CD14-positive monocyte (primary cell): ENCODE measurements at places on chromosomes 1 and 21.
A peak's percentile ranks its signal among the peaks of the same experiment; 100 is the strongest.

DNA sequence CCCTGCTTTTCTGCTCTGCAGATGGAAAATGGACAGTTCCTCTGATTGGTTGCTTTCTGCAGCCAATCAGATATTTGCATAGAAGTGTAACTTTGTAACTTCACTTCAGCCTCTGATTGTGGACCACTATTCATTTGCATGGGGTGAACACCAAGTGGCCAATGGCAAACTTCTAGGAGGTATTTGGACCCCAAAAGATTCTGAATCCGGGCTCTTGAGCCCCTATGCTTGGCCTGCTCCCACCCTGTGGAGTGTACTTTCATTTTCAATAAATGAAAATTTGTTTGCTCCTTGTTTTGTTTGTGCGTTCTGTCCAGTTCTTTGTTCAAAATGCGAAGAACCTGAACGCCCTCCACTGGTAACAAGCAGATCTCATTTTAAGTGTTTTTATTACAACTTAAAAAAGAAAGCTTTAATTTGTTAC lies 6.4 kb upstream of the GSTM4 start:
- no peak for DNase-seq

DNA sequence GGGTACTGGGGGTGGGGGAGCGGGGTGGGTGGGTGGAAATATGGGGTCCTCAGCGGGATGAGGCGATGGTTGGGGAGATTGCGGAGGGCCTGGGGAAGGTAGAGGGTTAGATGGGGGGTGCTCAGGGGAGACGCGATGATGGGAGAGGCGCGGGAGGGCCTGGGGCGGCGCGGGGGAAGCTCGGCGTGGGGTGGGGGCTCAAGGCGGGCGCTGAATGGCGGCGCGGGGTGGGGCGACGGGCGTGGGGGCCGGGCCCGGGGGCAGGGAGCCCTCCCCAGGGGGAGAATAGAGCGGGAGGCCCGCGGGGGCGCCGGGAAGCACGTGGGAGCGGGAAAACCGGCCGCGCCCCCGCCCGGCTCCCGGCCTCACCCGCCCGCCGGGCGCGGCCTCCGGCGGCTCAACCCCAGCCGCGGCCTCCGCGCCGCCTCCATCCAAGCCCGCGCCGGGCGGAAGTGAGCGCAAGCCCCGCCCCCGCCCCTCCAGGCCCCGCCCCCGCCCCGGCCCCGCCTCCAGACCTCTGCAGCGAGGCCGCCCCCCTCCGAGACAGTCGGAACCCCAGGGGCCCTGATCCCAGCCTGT lies at the start of gene FAAP20:
FAAP20 (minus strand) TSS at position 454 of the 579 bp plus-strand sequence; CDS start at position 431, 23 bp downstream.
- DNase-seq, result peak; percentile 44

- DNase-seq, result no peak
Observed at GRCh38 chr1:21814981-21815582, 3.0 kb downstream of the LDLRAD2 start.

DNA sequence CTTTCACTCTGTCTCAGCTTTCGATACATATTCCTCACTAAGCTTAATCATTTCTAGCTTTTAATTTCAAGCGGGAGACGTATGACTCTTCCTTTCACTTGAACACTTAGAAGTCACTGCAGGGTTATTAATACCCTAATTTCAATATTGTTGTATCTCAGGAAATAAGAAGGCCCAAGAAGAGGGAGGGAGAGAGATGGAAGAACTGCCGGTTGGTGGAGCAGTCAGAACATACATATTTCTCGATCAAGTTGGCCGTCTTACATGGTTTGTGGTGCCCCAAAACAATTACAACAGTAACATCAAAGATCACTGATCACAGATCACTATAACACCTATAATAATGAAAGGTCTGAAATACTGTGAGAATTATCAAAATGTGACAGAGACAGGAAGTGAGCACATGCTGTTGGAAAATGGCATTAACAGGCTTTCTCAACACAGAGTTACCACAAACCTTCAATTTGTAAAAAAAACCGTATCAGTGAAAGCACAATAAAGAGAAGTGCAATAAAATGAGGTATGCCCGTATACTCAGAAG lies 145.4 kb upstream of the HP1BP3 start:
- no peak for DNase-seq

DNA sequence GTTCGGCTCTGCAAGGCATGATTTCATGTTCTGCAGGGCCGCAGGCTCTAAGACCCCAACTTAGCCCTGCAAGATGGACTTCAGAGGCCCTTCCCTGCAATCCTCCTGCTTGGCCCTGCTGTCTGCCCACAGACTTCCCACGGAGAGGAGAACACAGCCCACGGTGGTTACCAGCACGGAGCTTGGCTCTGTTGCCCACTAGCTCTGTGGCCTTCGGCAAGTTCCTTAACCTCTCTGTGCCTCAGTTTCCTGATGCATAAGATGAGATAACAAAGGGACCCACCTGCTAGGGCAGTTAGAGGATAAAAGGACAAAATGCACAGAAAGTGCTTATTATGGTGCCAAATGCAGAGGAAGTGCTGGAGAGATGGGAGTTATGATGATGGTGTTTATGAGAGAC lies 200.4 kb downstream of the HUNK start:
- no peak for DNase-seq

DNA sequence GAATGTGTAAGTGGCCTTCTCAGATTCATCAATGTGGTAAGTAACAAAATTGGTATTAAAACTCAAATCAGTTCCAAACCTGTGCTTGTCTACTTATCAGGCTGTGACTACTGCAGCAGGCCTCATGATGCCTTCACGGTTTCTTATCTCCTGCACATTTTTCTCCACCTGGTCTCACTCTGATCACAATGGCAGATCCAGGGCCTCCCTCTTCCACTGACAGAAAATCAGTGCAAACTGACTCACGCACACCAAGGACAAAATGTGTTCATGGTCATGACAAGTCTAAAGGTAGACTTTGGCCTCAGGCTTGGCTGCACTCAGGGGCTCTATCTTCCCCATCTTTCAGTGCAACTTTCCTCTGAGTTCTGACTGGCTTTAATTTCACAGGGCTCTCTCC lies 56.7 kb upstream of the ATP1A1 start:
- DNase-seq, result no peak

DNA sequence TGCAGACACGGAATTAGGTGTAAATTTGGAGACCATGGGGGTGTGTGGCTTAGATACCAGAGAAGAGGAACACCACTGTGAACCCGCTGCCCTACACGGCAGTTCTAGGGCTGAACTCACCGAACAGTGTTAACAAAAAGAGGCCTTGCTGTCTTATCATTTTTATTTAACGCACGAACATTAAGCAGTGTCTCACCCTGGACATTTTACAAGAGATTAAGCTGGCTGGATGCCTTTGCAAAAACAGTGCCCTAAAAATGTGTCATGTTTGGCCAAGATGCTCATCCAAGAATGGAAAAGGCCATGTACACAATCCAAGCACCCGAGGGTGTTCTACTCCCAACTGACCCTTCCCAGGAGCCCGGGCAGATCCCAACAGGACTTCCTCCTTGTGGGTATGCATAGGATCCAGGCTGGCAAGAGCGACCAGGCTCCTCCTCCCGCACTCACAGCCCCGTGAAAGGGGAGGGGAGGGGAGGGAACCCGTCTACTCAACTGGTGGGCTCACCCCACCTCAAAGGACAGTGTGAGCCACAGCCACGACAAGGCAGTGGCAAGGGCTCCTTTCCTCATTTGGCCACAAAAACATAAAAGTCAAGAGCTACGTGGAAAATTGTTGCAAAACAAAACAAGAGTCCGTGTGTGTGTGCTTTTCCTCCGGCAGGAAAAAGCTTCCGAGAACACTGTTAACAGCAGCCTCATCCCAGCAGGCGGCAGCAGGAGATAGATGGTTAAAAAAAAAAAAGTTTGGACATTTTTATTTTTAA lies 20.3 kb downstream of the C2CD2 start:
- DNase-seq, result no peak

DNA sequence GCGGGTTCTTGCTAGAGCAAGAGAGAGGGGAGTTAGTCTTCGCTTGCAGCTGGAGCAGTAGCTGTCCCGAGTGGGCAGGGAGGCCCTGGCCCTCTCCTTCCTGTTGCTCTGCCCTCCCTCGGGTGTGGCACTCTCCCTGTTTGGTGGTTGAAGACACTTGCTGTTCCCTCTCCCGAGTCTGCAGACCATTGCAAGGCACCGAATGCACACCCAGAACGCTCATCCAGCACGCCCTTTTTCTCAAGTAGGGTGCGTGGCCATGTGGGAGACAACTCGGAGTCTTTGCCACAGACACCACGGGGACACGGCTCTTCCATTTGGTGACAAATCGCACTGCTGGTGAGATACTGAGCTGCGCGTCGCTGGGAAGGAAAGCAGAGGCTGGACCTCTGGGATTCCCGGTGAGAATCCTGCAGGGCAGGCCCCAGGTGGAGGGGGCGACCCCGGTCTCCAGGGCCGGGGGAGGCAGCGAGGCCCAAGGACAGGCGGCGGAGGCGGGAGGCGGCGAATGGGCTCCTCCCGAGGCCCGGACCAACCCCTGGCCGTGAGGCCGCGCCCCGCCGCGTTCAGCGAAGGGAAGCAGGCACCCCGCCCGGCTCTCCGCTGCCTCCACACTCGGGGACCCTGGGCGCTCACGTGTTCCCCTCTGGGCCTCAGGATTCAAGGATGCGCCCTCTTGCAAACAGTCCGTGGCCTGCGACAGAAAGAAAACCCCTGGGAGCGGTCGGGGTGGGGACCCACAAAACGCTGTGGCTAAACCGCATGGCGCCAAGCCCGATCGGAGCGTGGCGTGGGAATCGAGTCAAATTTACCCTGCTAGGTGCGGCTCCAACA lies 10.4 kb upstream of the TMEM200B start:
- no peak for DNase-seq

DNA sequence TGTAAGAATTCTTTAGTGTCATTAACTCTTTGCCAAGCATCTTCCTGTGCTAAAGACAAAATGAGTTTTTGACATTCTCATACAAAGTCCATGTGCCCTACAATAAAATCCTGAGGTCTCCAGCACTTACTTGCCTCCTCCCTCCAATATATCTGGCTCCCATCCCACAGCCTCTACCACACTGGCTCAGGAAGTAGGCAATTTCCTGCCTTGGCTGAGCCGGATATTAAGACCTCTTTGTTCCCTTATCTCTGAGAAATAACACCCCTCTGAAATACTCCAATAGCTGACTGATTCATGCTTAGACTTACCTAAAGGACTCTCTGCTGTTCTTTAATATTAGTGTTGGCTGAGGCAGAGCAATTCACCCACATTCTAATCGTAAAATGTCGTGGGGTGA lies 37.6 kb upstream of the GORAB start:
- DNase-seq, result no peak

DNA sequence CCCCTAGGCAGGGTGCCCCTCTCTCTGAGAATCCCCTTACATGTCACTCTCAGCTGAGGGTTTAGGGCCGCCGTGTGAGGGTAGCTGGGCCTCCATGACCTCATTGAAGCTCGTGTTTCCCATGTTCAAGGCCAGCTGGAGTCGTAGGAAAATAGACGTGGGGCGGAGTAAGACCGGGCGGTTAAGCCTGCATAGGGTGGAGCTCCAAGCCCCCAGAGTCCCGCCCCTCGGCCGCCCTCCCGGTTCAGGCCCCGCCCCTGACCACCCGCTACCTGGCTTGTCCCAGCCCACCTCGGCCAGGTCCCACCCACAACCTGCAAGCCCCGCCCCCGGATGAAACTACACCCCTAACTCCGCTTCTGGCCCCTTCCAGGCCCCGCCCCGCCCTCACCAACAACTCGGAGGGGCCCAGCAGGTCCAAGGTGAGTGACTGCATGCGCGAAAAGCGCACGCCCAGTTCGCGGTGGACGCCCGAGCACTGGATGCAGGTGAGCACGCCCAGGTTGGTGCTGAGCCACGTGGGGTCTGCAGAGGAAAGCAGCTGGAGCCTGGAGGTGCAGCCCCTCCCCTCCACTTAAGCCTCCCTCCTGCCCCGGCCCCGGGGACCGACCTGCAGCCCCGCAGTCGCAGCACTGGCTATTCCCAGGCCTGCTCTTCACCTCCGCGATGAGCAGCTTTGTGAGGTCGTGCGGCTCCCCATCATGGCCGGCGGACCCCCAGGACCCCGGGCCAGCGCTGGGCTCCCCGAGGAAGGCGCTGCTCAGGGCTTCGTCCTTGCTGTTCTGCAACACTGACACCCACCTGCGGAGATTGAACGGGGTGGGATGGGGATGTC lies 12.2 kb upstream of the TCEA3 start:
- DNase-seq, result no peak

DNA sequence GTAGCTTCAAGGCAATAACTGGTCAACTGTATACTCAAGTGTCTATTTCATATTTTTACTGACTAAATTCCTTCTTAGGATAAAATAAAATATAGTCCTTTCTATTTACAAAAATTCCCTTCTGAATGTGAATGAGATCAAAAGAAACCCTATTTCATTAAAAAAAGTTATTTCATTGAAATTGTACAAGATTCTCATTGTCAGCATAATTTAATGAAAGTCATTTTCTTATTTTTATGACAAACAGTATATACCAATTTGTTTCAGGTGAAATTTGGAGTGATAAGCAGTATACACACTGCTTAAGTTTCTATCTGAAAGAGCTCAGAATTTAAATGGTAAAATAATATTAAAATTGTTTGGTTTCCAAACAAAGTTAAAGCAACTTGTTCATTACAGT lies 269.2 kb downstream of the USH2A start:
- no peak for DNase-seq

GRCh38 chr1:226682871-226683814 lies 55.9 kb downstream of the ITPKB start:
- DNase-seq, result no peak
